Skeletal muscle tissue (tissue), 5 donors: ENCODE measurements at places on chromosomes 13 and 19. TPM values are rescaled to one million over a fixed set of nuclear protein-coding genes. Genes with fewer than 3 reads are reported as not detected.

ZNF491 gene
- 7.8 TPM for total RNA-seq

LRP3 gene
- total RNA-seq = 19.3 TPM

PNMA8A gene
- 21.4 TPM for total RNA-seq

FLT1 gene
- 13.0 TPM for total RNA-seq

CCDC8 gene
- total RNA-seq = 67.8 TPM

SBSN gene
- not detected for total RNA-seq

CFAP97D2 gene
- not detected for total RNA-seq

KLK6 gene
- not detected for total RNA-seq
